Stimulated activated CD4-positive, alpha-beta T cell treated with anti-CD3 and anti-CD28 coated beads, Interleukin-1b, Interleukin-23, amount 100 ng/mL, for 24 hours (primary cell): ENCODE measurements at places on chromosomes 6 and 20.

DNA sequence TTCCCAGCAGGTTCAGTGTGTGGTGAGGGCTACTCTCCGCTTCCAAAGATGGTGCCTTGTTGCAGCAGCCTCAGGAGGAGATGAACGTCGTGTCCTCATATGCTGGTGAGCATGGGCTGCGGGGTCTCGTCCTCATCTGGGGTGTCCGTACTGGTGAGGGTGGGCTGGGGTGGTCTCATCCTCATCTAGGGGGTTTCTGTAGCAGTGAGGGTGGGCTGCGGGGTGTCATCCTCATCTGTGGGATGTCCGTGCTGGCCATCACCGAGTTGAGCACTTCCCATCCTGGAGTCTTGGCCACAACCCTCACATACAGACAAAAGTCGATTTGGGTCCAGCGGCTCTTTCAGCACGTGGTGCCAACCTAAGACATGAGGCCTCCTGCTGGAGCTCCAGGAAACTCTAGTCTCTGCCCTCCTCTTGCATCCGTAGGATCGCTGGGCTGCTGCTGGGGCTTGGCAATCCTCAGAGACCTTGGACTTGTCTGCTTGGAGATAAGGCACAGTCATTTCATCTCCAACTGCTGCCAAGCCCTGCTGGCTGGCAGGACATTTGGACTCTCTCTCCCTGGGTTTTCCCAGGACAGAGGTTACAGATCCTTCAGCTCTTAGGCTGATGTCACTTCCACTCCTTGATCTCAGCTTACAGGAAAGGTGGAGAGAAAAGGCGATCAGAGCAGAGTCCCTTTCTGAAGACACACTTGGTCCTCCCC is 160.4 kb downstream of the PACRG start:
- DNase-seq, result no peak

DNA sequence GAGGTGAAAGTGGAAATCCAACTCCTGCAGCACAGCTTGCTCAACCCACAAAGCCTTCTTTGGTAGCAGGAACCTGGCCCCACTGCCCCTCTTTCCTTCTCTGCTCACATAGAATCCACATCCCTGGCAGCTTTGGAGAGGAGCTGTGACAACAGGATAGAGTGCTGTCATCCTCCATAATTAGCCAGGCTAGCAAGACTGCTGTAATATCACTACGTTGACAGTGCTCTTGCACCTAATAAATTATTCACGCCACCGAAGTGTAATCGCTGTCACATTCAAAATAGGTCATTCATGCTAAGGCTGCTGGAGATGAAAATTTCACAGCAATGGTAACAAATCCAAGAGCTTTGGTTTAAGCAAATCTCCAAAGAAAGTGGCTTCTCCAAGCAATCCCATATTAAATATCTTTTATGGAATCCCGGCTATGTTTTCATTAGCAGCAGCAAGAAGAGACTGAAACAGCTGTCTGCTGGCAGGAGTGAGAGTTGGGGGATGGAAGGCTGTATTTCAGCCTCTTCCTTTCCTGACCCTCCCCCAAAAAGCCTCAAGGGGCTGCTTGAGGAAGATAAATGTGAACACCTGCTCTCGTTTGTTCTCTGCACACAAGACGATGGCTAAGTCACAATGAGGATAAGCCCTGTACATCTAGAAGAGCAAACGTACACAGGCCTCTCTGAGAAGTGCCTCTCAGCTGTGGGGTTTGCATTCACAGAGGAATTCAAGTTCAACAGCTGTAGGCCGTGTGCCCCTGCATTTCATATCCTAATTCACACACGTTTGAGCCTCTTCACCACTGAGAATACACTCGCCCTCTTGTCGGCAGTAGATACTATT is 16.5 kb downstream of the RIPOR2 start:
- DNase-seq, result no peak

GRCh38 chr6:155962276-155962675 is 506.6 kb upstream of the NOX3 start:
- no peak for DNase-seq

GRCh38 chr6:7446619-7447325 is 57.2 kb downstream of the RIOK1 start:
- DNase-seq, result no peak

DNA sequence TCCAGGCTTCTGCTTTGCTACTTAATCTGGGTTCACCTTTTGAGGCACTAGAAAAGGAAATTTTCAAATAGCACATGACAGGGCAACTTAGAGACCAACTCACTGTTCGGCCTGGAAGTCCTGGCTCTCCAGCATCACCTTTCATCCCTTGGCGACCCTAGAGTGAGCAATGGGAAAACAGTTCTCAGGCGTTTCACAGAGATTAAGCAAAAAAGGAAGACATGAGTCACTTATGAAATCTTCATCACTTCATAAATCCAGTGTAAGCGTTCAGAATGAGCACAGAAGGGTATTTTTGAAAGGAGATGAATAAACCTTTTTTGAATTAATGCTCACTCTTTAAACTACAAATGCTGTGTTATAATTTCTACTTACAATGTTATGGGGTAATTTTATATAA is 104.0 kb downstream of the COL12A1 start:
- DNase-seq, result no peak

DNA sequence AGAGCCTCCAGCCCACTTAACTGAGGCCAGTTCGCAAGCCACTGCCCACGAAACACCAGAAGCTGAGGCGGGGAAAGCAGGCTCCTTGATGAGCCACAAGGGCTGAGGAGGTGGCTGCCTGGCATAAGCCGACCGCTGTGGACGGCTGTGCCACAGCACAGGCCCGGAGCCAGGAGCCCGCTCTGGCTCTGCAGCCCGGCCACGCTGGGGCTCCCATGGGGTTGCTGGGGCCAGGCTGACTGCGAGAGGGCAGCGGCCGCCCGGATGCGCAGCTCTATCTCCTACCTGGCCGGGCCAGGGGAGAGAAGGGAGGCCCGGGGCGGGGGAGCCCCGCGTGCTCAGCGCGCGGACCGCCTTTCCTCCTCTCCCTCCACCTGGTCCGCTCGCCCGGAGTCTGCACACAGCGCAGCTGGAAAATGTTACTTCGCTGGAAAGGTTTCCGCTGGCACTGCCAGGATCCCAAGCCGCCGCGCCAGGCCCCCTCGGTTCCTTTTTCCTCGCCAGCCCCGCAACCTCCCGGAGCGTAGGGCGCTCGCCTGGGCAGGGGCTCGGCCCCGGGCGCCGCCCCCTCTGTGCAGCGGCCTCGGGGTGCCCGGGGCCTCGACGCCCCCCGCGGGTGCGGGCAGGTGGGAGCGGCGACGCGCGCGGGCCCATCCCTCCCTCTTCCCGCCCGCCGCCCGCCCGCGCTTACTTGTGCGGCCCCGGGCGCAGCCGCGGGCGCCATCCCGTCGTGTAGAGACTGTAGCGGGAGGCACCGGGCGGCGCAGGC is 657 bp downstream of the EMILIN3 start:
- DNase-seq, result no peak
